Right cardiac atrium (tissue), 5 donors: ENCODE measurements at places on chromosomes 7 and 10. TPM values are rescaled to one million over a fixed set of nuclear protein-coding genes. Genes with fewer than 3 reads are reported as not detected.
A peak's percentile ranks its signal among the peaks of the same experiment; 100 is the strongest.

GRCh38 chr7:148763622-148764021 lies 64.9 kb downstream of the CUL1 start:
- DNase-seq: no peak

Gene TMEM140
- polyA plus RNA-seq: 13.3 TPM

GRCh38 chr10:117240621-117241529 lies at the start of gene SLC18A2:
Gene SLC18A2 (plus strand): TSS chr10:117241114. CDS start chr10:117241694, 580 bp downstream.
- DNase-seq: no peak

DNA sequence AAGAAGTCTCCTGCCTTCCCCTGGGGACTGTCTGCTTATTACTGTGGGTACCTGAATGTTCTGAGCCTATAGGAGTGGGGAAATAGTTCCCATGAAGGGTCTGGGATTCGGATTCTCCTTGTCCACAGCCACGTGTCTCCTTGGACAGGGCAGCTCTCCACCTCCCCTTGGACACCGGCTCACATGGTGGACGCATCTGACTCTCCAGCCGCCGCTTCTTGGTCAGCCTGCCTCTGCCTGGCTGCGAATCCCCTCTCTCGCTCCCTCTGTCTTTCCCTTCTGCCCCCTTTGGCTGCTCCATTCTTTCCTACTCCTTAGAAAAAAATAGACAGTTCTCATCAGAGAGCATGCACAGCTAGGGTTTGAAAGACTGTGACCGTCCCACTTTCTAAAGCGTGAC lies 46.9 kb downstream of the JAKMIP3 start:
- no peak for DNase-seq

DNA sequence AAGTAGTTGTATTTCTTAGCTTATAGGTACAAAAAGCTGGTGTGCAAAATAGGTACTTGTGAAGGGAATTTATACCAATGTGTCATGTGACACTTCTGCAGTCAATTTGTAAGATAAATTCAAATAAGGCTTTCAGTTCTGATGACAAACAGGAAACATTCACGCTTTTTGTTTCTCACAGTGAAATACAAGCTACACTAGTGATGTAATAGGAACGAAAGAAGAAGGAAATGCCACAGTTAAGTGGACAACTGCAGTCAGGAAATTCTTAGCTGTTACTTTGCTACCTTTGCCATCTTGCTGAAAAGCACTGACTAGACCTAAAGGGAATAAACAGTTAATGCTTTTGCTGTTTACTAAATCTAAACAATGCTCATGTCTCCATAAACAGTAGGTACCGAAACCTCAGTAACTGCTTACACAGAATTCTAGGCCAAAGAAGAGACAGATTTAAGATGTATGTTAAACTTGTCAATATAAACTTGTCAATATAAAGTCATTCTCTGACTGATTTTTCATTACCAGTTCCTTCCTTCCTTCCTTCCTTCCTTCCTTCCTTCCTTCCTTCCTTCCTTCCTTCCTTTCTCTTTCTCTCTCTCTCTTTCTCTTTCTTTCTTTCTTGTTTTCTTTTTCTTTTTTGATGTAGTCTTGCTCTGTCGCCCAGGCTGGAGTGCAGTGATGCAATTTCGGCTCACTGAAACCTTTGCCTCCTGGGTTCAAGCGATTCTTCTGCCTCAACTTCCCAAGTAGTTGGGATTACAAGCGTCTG lies 10.1 kb downstream of the OTUD1 start:
- no peak for DNase-seq

- DNase-seq: no peak
Observed at GRCh38 chr7:74138334-74138867, 35.8 kb upstream of the EIF4H start.

Gene GPR146
- polyA plus RNA-seq: 17.3 TPM

DNA sequence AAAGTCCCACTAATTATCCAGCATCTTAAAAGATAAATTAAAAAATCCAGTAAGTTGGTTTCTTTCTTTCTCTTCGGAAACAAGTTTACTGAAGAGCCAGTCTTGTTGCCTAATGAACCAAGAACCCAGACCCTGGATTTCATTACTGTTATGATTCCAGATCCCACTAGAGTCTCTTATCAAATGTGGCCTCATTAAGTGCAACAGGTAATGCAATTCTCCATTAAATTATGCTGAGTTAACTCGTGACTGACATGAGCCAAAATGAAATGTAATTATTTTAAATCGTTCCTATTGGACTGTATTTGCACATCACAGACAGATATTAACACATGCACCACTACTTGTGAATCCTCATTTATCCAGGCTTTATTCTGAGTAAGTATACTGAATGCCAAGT lies 115.6 kb downstream of the NXPH1 start:
- no peak for DNase-seq

DNA sequence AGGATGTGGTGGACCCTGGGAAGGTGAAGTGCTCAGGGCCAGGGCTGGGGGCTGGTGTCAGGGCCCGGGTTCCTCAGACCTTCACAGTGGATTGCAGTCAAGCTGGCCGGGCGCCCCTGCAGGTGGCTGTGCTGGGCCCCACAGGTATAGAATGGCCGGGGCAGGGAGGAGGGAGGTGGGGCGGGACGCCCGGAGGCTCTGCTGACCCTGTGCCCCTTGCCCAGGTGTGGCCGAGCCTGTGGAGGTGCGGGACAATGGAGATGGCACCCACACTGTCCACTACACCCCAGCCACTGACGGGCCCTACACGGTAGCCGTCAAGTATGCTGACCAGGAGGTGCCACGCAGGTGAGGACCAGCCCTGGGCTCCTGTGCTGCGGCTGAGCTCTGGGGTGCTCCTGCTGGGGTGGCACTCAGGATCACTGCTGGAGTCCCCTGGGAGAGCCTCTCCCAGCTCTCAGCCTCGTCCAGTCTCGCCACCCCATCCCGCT lies 14.9 kb upstream of the ATP6V1F start:
- peak; percentile 51 for DNase-seq

DNA sequence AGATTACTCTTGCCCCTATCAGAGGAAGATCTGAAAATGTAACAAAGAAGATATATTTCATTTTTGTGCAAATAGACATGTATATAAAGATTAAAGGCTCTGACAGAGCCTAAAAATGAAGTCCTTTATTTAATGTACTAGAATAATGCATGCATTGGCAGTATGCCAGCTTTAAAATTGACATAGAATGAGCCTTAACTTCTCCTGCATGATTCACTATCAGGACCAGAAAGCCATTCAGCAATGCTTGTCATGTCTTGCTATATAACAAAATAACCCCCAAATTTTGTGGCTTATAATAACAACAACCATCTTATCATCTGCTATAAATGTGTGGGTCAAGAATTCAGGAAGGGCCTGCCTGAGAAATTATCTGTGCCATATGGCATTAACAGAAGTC lies 411.9 kb downstream of the GRM8 start:
- no peak for DNase-seq

GRCh38 chr10:79022565-79023230 lies 46.1 kb upstream of the ZMIZ1 start:
- DNase-seq: peak; percentile 65

Gene CNPY1
- not detected for polyA plus RNA-seq

Gene TMEM26
- 0.14 TPM for polyA plus RNA-seq

Gene MNX1
- polyA plus RNA-seq: not detected

Gene GDF2
- 0.14 TPM for polyA plus RNA-seq

DNA sequence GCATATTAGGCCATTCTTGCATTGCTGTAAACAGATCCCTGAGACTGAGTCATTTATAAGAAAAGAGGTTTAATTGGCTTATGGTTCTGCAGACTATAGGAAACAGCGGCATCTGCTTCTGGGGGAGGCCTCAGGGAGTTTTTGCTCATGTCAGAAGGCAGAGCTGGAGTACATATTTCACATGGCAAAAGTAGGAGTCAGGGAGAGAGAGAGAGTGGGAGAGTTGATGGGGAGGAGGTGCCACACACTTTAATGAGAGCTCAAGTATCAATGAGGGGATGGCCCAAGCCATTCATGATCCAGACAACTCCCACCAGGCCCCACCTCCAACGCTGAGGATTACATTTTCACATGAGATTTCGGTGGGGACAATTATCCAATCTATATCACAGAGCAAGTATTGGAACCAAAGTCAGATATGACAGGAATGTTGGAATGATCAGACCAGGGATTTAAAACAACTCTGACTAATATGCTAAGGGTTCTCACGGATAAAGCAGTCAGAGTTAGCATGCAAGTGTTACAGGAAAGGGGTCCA lies 795.3 kb upstream of the CELF2 start:
- no peak for DNase-seq

DNA sequence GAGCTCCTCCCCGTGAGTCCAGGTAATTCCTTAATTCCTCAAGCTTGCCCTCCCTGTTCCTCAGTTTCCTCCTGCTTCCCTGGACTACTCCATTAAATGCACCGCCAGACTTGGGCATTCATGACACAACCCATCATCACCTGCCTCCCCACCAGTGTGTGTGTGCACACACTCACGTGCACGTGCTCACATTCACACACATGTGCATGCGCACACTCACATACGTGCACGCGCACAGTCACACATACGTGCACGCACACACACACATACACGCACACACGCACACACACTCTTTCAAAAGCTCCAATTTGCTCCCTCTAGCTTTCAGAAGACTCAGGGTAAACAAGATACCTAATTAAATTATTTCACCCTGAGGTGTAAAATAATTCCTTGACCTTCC lies 216.7 kb downstream of the FAM107B start:
- no peak for DNase-seq

DNA sequence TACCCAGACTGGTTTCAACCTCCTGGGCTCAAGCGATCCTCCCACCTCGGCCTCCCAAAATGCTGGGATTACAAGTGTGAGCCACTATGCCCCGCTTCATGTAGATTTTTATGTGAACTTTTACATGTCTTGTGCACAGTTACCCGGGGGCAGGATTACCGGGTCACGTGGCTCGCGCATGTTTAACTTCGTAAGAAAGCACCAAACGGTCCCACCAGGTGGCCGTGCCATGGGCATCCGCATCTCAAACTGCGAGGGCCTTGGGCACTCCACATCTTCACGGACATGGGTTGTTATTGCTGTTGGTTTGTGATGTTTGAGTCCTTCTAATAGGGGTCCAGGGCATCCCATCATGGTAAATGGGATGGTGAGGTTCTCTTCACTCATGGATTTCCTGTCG lies 636.6 kb upstream of the FOXK1 start:
- no peak for DNase-seq

Gene AZGP1
- 17.0 TPM for polyA plus RNA-seq

DNA sequence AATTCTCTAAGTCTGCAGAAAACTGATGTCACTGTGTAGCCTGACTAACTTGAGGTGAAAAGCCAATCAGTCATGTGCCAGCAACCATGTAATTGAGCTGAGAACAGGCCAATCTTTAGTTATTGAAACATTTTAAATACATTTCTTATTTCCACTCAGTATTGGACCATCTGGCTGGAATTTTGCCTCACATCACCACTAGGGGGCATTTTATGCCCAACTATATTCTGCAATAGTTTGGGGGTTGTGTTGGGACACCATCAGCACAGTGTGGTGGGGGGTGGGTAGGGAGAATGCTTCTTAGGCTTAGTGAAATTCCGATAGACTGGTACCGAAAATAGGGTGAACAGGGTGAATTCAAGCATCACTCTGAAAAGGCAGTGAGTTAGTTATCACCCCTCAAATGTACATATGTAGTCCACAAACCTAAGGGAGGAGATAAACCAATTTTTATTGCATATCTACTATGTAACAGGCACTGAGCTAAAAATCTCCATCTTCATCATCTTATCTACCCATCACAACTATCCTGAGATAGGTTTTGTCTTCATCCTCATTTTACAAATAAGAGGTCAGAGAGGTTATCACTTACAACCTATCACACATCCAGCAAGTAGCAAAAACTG lies 17.8 kb downstream of the NPSR1 start:
- no peak for DNase-seq

Gene LDB3
- 1,223 TPM for polyA plus RNA-seq

DNA sequence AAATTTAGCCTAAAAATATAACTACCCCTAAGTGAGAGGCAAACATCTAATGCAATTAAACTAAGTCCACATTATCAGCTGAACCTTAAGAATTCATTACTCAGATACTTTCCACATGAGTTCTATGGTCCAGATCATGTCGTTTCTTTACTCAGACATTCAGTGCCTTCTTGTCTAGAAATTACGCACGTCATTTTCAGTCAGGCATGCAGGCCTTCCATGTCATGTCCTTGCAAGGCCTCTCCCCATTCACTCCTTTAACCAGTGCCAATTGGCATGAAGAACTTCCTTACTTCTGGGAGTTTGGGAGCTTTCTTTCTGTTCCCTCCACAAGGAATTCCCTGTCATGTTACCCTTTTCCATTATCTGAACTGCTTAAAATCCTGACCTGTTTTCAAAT lies 118.8 kb downstream of the NRP1 start:
- DNase-seq: peak; percentile 62

- no peak for DNase-seq
Observed at GRCh38 chr10:1536341-1536740, 201.0 kb downstream of the ADARB2 start.
